ENCODE measurements at places on chromosomes 6 and 20.
A peak's percentile ranks its signal among the peaks of the same experiment; 100 is the strongest.

- peaks cover 4% of the 10 kb centered on the region for H3K4me1 ChIP-seq
- H3K4me3 ChIP-seq = no peak overlapping the region
- DNase-seq = no peak
- H3K36me3 ChIP-seq = no peaks in the 10 kb centered on the region
- H3K27ac ChIP-seq = no peak overlapping the region
These were observed 19.9 kb upstream of the HFE start for GRCh38 chr6:26067367-26067766.

DNA sequence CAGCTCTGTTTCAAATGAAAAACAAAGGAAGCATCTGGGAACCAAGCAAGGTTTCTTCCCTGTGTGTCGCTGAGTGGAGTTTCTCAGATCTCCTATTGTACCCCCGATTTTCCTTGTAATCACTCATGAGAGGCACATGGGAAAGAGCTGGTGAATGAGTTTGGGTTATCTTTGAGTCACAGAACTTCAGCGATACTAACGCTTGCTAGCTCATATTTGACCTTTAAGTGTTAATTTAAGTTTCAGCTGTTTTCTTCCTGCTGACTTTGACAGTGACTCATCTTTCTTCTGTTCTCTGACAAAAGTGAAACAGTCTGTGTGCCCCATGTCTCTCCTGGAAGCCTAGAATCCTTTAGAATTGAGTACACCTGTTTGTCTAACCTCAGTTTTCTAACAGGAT is 261.1 kb upstream of the RGS17 start:
- H3K27ac ChIP-seq = no peak overlapping the region
- no peaks in the 10 kb centered on the region for H3K36me3 ChIP-seq
- H3K27me3 ChIP-seq = no peaks in the 10 kb centered on the region
- H3K4me1 ChIP-seq = no peaks in the 10 kb centered on the region

DNA sequence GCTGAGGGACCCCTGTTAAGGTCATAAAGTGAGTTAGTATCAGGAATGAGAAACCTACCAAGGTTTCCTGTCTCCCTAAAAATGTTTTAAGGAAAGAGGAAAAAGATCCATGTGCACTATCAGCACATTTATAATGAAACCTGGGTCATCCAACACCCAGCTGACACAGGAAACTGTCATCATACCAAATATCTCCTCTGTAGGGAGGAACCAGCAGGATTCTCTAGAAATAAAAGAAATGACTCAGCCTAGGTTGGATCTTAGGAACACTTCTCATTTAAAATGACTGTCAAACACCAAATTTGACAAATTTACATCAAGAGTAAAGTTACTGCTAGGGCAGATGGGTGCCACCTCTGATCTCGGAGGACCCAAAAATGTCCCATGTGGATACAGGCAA is 21.7 kb downstream of the GFOD1 start:
- peaks cover 5% of the 10 kb centered on the region for H3K36me3 ChIP-seq
- H3K27me3 ChIP-seq = no peaks in the 10 kb centered on the region
- H3K4me3 ChIP-seq = no peak overlapping the region
- H3K4me1 ChIP-seq = peaks cover 47% of the 10 kb centered on the region
- H3K27ac ChIP-seq = no peak overlapping the region

GRCh38 chr20:17622086-17622850 is 52.4 kb downstream of the DSTN start:
- no peaks in the 10 kb centered on the region for H3K27me3 ChIP-seq
- H3K4me3 ChIP-seq = no peak overlapping the region

GRCh38 chr6:129340983-129341382 is 369.0 kb downstream of the ARHGAP18 start:
- H3K4me3 ChIP-seq = no peak overlapping the region
- H3K27ac ChIP-seq = no peak overlapping the region
- no peaks in the 10 kb centered on the region for H3K36me3 ChIP-seq
- DNase-seq = no peak

- H3K27me3 ChIP-seq = no peaks in the 10 kb centered on the region
- no peaks in the 10 kb centered on the region for H3K36me3 ChIP-seq
- no peak for DNase-seq
- no peaks in the 10 kb centered on the region for H3K4me1 ChIP-seq
- H3K4me3 ChIP-seq = no peak overlapping the region
These were observed 440.4 kb downstream of the COL12A1 start for GRCh38 chr6:74765486-74765885.

DNA sequence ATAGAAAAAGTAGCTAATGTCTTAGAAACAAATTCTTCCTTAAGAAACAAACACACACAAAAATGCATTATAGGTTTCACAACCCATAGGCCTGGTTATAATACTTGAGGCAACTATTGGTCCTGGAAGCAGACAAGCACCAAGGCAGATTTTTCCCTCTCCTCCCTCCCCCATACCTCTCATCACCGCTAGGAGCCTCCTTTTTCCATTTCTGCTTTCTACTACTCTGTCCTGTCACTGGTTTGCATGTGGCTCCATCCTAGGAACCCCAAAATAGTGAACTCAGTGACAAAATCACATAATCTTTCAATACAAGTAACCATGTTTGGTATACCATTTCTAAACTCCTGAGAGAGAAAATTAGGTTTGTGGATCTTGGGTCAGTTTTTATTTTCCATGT is 66.1 kb downstream of the HMGCLL1 start:
- no peaks in the 10 kb centered on the region for H3K27me3 ChIP-seq
- no peak overlapping the region for H3K4me3 ChIP-seq
- DNase-seq = no peak
- H3K36me3 ChIP-seq = no peaks in the 10 kb centered on the region
- H3K27ac ChIP-seq = no peak overlapping the region

GRCh38 chr6:138572167-138572875 is 73.0 kb upstream of the NHSL1 start:
- DNase-seq = peak; percentile 25
- H3K27me3 ChIP-seq = peaks cover 12% of the 10 kb centered on the region
- no peaks in the 10 kb centered on the region for H3K36me3 ChIP-seq
- no peak overlapping the region for H3K4me3 ChIP-seq
- peaks cover 3% of the 10 kb centered on the region for H3K4me1 ChIP-seq

- H3K36me3 ChIP-seq = peaks cover 14% of the 10 kb centered on the region
- peaks cover 87% of the 10 kb centered on the region for H3K4me1 ChIP-seq
- H3K27ac ChIP-seq = no peak overlapping the region
- H3K4me3 ChIP-seq = no peak overlapping the region
- DNase-seq = no peak
These were observed 72.9 kb downstream of the FYN start for GRCh38 chr6:111800259-111800765.

DNA sequence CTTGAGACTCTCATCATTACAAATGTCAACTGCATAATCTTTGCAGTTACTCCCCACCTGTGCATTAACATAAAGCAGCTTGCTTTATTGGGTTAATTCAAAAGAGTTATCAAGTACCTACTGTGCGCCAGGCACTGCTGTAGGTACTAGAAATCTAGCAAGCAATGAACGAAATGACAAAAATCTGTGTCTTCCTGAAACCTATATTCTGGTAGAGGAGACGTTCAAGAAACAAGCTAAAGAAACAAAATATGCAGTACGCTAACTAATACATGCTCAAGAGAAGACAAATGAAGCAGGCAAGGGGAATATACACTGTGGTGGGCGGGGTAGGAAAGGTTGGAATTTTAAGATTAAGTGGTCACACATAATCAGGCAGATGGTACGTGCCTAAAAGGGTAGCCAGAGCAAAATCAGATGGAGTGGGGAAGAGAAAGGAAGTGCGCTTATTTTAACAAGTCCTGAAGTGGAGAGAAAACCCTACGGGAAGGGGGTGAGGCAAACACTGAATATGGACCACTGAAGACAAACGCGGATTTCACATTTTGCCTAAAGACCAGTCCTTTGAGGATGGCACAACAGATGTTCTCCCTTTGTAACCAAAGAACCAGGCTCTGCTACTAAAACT is 1.2 kb downstream of the ELOVL2 start:
- peaks cover 51% of the 10 kb centered on the region for H3K27me3 ChIP-seq
- peak overlapping the region; percentile 61 for H3K4me3 ChIP-seq
- DNase-seq = no peak
- peaks cover 12% of the 10 kb centered on the region for H3K4me1 ChIP-seq

DNA sequence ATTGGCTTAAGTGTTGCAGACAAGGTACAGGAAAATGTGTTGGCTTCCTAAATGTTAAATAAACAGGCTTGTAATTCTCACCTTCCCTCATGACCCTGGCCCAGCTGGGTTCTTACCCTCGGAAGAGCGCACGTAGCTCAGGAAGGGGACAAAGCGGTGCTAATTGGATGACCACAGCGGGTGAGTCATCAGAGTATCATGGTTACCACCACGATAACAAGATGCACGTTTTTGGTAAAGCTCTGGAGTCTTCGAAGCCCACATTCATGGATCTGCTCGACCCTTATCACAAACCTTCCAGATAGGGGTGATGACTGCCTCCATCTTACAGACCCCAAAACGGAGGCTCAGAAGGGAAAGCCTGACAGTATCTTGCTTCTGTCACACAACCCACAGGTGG is 32.8 kb downstream of the APCDD1L start:
- no peak overlapping the region for H3K27ac ChIP-seq
- peaks cover 3% of the 10 kb centered on the region for H3K4me1 ChIP-seq
- H3K4me3 ChIP-seq = no peak overlapping the region
- DNase-seq = no peak

- H3K4me1 ChIP-seq = peaks cover 36% of the 10 kb centered on the region
- H3K27me3 ChIP-seq = no peaks in the 10 kb centered on the region
- no peak overlapping the region for H3K4me3 ChIP-seq
- DNase-seq = no peak
These were observed 240.5 kb downstream of the FARS2 start for GRCh38 chr6:5501837-5502236.

DNA sequence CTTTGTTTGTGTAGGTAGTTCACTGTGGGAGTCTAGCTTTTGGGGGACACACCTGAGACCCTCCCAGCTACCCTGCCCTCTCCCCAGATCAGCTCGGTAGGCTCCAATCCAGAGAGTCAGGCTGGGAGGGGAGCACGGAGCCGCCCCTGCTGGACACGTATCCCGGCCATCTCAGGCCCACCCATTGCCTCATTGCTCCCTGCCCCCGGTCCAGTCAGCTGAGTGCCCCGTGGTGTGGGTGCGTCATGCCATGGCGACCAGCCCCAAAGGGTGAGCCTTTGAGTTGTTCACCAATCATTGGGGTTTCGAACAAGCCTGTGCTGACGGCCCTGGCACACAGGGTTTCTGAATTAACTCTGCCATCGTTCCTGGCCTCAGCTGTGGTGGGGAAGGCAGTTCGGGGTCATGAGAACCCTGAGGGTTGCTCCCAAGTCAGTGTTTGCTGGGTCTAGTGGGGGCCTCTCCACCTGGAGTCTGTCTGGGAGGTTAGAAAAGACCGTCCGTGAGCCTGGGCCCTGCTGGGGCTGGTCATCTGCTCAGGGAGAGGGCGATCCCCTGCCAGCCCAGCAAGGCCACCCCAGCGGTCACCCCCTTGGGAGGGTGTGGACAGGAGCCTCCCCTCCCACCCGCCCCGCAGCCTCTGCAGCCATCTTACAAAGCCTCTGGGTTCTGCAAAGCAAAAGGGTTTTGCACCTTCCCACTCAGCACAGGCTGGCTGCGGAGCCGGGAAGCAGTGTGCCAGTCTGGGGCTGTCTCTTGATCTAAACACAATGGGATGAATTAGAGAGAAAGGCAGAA is 34.5 kb downstream of the NTSR1 start:
- peaks cover 28% of the 10 kb centered on the region for H3K4me1 ChIP-seq
- DNase-seq = no peak
- H3K27me3 ChIP-seq = peaks cover 3% of the 10 kb centered on the region
- no peak overlapping the region for H3K4me3 ChIP-seq

GRCh38 chr20:57628047-57628961 is 8.1 kb upstream of the ZBP1 start:
- H3K27ac ChIP-seq = peak overlapping the region; percentile 99
- peaks cover 48% of the 10 kb centered on the region for H3K4me1 ChIP-seq
- H3K36me3 ChIP-seq = peaks cover 27% of the 10 kb centered on the region
- H3K27me3 ChIP-seq = no peaks in the 10 kb centered on the region

DNA sequence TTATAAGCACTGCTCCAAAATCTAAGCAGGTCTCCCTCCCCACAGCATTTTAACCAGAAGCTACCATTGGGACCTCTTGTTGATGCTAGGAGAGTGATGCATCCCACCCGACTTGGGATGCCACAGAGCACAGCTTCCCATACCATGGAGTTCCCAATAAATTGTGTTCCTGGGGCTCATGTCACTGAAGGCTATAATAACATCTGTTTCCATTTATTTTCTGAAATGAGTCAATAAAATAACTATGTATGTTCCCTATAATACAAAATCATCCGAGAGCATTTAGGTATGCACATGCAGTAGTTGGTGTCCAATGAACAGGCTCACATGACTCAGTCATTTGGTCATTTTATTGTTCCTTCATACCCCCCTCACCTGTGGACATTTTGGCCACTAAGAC is 204.2 kb downstream of the TBC1D7 start:
- peaks cover 17% of the 10 kb centered on the region for H3K27me3 ChIP-seq
- no peaks in the 10 kb centered on the region for H3K4me1 ChIP-seq
- no peak overlapping the region for H3K27ac ChIP-seq

GRCh38 chr6:142802124-142802523 is 142.9 kb downstream of the HIVEP2 start:
- peaks cover 94% of the 10 kb centered on the region for H3K4me1 ChIP-seq
- H3K4me3 ChIP-seq = no peak overlapping the region
- no peaks in the 10 kb centered on the region for H3K27me3 ChIP-seq
- peak; percentile 73 for DNase-seq
- H3K36me3 ChIP-seq = peaks cover 15% of the 10 kb centered on the region
- H3K27ac ChIP-seq = peak overlapping the region; percentile 88

DNA sequence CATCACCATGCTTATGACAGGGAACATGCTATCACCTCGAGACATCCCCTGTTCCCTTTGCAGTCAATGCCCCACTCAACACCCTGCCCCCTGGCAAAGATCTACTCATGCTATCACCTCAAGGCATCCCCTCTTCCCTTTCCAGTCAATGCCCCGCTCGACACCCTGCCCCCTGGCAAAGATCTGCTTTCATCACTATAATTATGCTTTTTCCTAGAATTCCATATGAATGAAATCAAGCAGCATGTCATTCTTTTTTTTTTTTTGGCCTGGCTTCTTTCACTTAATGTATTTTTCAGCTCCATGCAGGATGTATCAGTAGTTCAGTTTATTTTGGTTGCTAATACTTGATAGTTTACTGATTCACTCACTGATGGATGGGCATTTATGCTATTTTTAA is 554.9 kb downstream of the CDH26 start:
- H3K27ac ChIP-seq = no peak overlapping the region
- H3K4me1 ChIP-seq = no peaks in the 10 kb centered on the region
- no peak for DNase-seq
- H3K36me3 ChIP-seq = no peaks in the 10 kb centered on the region
- no peak overlapping the region for H3K4me3 ChIP-seq

- H3K4me3 ChIP-seq = no peak overlapping the region
- peak; percentile 65 for DNase-seq
- H3K36me3 ChIP-seq = peaks cover 4% of the 10 kb centered on the region
- peaks cover 4% of the 10 kb centered on the region for H3K4me1 ChIP-seq
- no peak overlapping the region for H3K27ac ChIP-seq
These were observed 8.0 kb upstream of the SIM1 start for GRCh38 chr6:100472674-100473073.

Data from activated naive CD4-positive, alpha-beta T cell treated with anti-CD3 and anti-CD28 coated beads for 36 hours (primary cell).